ENCODE measurements at places on chromosomes 5 and 9.

DNA sequence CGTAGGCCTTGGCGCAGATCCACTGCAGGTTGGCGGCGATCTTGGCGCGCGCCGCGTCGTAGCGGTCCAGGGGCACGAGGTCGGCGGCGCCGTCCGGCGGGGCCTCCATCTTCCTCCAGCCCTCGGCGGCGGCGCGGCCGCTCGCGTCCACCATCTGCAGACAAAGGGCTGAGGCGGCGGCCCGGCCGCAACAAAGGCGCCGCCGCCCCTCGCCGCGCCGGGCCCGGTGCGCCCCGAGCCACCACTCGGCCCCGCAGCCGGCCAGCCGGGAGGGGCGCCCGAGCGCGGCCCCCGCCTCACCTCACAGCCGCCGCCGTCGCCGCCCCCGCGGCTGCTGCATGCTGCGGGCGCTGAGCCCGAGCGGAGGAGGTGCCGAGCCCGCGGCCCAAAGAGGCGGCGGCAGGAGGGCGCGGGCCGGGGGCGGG, 328 bp downstream of the CAMSAP1 start:
- DNase-seq = no peak

GRCh38 chr5:7330256-7330655, 65.7 kb upstream of the ADCY2 start:
- DNase-seq = no peak

GRCh38 chr5:22998362-22998761, 145.2 kb upstream of the CDH12 start:
- DNase-seq = no peak

DNA sequence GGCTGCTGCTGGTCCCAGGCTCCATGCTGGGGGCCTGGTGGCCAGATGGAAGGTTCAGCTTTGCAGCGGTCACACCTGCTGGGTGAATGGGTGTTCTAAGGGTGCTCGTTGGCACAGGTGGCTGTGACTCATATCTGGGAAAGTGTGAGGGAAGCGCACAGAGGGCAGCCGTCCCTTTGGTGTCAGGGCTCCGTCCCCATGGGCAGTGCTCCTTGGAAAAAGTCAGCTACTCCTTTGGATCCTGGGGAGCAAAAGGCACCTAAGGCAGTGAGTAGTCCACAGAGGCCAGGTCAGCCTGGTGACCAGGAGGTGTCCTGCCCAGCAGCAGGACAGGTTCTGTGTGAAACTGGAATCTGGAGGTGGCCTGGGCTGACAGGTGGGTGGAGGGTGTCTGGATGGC, 18.4 kb upstream of the GBGT1 start:
- no peak for DNase-seq

GRCh38 chr5:42502613-42503470, 79.6 kb downstream of the GHR start:
- no peak for DNase-seq

DNA sequence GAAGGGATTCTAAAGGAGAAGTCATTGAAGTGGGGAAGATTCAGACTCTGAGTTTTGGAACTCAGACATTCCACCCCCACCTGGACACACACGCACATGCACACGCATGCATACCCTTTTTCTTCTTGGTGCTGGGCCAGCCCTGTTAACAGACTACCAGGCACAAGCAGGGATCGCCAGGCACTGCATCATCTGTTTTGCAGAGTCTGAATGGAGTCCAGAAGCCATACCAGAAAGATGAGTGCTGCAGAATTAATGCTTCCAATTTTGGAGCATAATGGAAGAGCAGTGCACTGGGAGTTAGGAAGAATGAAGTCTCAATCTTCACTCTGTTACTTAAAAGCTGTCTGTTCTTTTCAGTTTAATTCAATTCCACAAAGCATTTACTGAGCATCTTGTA, 95.5 kb downstream of the PDE8B start:
- no peak for DNase-seq

- no peak for DNase-seq
Observed at GRCh38 chr9:74555565-74555964, 58.4 kb downstream of the RORB start.

All from naive thymus-derived CD8-positive, alpha-beta T cell (primary cell).